ENCODE measurements at places on chromosomes 7 and 10. TPM values are rescaled to one million over a fixed set of nuclear protein-coding genes. Genes with fewer than 3 reads are reported as not detected.
A peak's percentile ranks its signal among the peaks of the same experiment; 100 is the strongest.

DNA sequence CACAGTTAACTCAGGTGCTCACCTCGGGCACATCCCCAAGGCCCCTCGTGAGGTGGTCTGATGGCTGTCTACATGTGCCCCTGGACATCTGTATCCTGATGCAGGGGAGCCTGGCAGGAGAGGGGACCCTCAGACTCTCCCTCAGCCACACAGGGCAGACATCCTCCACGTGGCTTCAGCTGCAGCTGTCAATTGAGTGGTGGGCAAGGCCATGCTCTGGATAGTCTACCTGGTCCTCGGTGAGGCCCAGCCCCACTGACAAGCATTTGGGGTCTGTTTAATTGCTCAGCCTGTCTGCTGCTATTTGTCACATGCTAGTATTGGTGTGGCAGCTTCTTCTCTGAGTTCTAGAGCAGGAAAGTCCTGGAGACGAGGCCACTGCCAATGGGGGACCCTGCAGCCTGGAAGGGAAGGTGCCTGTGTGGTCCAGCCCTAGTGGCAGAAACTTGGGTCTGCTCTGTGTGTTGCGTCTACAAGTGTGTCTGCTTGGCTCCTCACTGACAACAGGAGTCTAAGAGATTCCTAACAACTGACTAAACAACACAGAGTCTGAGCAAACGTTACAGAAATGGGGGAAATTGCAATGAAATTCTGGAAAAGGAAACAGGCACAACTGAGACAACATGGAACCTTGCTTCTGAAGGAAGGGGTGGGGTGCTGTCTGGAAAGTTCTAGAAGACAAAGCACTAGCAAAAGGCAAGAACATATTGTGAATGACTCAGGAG, 59.3 kb upstream of the IGFBP3 start:
- DNase-seq = no peak

DNA sequence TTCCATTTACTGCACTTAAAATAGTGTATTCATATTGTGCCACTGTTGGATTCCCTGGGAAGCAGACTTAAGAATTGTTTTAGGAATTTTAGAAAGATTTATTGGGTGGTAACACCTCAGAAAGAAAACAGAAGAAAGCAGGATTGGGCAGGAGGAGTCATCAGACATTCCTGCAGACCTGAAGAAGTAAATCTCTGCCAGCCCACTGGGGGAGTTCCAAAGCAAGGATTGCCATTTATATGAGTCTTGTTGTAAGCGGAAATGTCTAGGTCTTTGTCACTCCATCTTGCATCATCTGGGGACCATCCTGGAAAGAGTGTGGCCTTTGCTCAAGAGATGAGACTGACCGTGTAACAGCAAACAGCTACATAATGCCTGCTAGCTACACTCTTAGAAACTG, 947.6 kb upstream of the POT1 start:
- no peak for DNase-seq

DNA sequence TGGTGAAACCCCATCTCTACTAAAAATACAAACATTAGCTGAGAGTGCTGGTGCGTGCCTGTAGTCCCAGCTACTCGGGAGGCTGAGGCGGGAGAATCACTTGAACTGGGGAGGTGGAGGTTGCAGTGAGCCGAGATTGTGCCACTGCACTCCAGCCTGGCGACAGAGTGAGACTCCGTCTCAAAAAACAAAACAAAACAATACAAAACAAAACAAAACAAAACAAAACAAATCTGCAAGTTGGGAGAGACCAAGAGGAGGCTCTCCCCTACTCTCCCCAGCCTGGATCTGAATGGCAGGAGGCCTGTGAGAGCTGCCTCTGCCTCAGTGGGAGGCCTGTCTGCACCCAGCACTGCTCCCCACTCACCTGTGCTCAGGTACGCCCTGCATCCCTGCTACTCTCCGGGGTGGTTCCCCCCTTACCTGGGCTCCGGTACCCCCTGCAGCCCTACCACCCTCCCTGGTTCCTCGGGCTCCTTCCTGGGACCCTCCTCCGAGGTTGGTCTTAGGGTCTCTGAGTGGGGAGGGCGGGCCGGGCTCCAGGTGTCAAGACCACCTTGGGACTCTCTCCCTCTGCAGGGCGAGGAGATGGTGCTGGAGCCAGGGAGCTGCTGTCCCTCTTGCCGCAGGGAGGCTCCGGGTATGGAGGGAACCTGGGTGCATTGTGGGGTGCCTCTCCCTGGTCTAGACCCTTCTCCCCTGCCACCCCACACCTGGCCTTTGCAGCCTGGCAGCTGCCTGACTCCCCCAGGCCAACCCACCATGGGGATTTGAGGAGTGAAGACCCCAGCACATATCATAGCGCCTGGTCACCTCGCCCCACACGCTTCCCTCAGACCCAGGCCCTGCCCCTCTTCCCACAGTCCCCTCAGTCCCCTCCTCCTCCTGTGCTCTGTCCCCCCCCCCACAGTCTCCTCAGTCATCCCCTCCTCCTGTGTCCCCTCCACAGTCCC, 9.5 kb upstream of the ZNF862 start:
- DNase-seq = no peak

DNA sequence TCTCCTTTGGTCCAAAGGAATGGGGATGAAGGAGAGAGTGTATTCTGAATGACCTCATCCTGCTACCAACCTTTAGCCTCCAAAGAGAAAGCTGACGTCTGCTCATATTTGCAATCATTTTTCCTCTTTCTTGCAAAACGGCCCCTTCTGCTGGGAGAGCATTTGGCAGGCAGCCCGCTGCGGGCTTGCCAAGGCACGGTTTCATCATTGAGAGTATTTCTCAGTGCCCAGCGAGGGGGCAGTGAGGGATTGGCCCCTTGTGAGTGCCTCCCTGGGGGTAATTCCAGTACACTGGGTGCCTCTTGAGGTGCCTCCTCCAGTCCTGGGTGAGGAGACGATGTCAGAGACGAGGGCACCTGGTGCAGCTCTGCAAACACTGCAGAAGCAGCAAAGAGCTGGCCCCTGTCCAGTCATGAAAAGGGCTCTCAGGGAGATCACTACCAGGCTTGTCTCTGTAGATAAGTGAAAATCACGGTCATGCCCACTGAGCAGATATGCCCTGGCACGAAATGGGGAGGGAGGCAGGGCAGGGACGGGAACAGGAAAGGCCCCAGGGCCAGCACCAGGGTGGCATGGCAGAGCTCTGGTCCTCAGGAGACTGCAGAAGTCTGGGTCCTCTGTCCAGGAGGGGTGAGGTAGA, 48.7 kb upstream of the SHH start:
- peak; percentile 30 for DNase-seq

DNA sequence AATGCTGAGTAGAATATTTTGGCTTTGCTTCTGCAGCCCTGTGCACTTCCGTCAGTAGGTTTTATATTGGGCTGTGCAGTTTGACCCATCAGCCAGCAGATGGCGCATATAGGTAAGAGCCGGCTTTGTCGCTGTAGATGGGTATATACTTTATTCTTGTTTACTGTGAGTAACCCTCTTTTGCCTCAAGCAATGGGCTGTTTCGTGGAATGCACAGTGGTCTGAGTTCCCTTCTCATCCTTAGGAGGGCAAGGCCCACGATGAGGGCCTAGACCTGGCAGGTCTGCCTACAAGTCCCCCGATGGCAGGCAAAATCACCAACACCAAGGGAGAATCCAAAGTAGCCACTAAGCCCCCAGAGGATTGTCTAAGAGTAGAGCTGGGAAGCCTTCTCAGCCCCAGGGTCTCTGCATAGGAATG, 1002.9 kb upstream of the KCND2 start:
- DNase-seq = no peak

GRCh38 chr7:23893942-23894891, 184.2 kb downstream of the STK31 start:
- DNase-seq = no peak

DNA sequence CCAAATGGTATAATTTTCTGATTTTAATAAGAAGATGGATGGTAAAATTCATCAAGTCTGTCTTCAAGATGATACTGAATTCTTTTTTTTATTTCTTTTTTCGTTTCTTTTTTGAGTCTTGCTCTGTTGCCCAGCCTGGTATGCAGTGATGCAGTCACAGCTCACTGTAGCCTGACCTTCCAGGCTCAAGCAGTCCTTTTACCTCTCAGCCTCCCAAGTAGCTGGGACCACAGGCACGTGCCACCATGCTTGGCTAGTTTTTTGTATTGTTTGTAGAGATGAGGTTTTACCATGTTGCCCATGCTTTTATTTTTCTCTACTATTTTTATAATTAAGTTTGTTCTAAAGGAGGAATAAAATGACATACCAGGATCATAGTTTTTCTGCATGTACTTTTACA, 52.1 kb upstream of the HELLS start:
- no peak for DNase-seq

- no peak for DNase-seq
Measured at GRCh38 chr7:28625432-28625831, 213.1 kb downstream of the CREB5 start.

- DNase-seq = no peak
Measured at GRCh38 chr10:89870936-89871335, 169.5 kb downstream of the KIF20B start.

DNA sequence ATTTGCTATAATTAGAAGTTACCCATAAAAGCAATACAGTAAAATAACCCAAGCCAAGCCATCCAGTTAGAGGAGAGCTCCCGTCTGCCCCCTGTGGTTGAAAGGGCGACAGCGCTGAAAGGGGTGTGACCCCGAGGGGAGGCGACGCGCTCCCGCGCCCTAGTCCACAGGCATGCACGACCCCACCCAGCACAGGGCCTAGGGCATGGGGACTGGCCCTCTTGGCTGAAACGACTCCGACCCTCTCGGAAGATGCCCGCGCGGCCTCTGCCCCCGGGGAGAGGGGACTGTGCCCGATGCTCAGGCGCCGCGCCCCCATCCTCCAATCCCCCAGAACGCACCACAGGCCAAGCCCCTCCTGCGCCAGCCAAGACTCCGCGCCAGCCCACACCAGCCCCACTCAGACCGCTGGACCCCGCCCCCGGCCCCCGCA, 64.0 kb downstream of the CSGALNACT2 start:
- DNase-seq = peak; percentile 39

DNA sequence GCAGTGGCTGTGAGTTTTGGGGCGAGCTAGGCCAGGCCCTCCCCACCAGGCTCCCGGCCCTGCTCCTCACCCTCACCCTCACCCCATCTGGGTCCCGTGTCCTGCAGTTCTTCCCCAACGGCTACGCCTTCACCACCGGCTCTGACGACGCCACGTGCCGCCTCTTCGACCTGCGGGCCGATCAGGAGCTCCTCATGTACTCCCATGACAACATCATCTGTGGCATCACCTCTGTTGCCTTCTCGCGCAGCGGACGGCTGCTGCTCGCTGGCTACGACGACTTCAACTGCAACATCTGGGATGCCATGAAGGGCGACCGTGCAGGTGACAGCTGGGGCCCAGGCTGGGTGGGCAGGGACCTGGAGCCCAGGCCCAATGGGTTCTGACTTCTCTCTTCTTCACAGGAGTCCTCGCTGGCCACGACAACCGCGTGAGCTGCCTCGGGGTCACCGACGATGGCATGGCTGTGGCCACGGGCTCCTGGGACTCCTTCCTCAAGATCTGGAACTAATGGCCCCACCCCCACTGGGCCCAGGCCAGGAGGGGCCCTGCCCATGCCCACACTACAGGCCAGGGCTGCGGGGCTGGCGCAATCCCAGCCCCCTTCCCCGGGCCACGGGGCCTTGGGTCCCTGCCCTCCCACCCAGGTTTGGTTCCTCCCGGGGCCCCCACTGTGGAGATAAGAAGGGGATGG, 4.9 kb downstream of the GNB2 start:
- peak; percentile 70 for DNase-seq

- DNase-seq = no peak
Measured at GRCh38 chr10:97411406-97411805, 10.3 kb upstream of the RRP12 start.

- no peak for DNase-seq
Measured at GRCh38 chr7:135251496-135252391, 18.1 kb downstream of the STRA8 start.

Gene AQP1
- 206 TPM for total RNA-seq

Gene MALRD1
- 0.19 TPM for total RNA-seq

Gene LEP
- 8.4 TPM for total RNA-seq
